ENCODE measurements at places on chromosomes 3 and 15. TPM values are rescaled to one million over a fixed set of nuclear protein-coding genes. Genes with fewer than 3 reads are reported as not detected.

- no peak overlapping the region for H3K4me3 ChIP-seq
- H3K27ac ChIP-seq, result no peak overlapping the region
- no peaks in the 10 kb centered on the region for H3K27me3 ChIP-seq
- H3K4me1 ChIP-seq, result no peaks in the 10 kb centered on the region
- H3K36me3 ChIP-seq, result no peaks in the 10 kb centered on the region
These were observed 189.8 kb downstream of the SLCO3A1 start for GRCh38 chr15:92043283-92043682.

GRCh38 chr3:102036017-102036416 lies 186.7 kb downstream of the NFKBIZ start:
- peaks cover 2% of the 10 kb centered on the region for H3K4me1 ChIP-seq
- no peaks in the 10 kb centered on the region for H3K36me3 ChIP-seq
- DNase-seq, result no peak
- no peak overlapping the region for H3K27ac ChIP-seq

- peaks cover 4% of the 10 kb centered on the region for H3K4me1 ChIP-seq
- peaks cover 14% of the 10 kb centered on the region for H3K36me3 ChIP-seq
- no peak overlapping the region for H3K27ac ChIP-seq
- no peak overlapping the region for H3K4me3 ChIP-seq
- no peaks in the 10 kb centered on the region for H3K27me3 ChIP-seq
These were observed 4.4 kb upstream of the CXCR6 start for GRCh38 chr3:45938864-45939263.

DNA sequence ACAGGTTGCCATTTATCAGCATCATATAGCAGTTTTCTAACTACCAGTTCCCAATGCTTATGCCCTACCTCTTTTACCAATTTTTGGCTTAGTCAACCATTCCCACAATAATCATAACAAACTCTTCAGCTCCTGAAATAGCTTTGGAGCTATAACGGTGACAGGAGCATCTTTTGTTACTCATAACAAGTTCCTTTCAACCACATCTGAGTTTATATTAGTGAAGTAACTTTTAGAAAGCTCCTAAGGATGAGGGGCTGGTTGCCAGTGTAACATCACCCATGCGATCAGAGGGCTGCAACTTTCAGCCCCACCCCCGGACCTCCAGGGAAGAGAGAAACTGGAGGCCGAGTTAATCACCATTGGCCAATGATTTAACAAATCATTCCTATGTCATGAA lies 495.3 kb upstream of the RASGRP1 start:
- DNase-seq, result peak; percentile 71
- no peaks in the 10 kb centered on the region for H3K27me3 ChIP-seq
- H3K4me3 ChIP-seq, result no peak overlapping the region
- H3K27ac ChIP-seq, result no peak overlapping the region
- no peaks in the 10 kb centered on the region for H3K36me3 ChIP-seq
- peaks cover 5% of the 10 kb centered on the region for H3K4me1 ChIP-seq

DNA sequence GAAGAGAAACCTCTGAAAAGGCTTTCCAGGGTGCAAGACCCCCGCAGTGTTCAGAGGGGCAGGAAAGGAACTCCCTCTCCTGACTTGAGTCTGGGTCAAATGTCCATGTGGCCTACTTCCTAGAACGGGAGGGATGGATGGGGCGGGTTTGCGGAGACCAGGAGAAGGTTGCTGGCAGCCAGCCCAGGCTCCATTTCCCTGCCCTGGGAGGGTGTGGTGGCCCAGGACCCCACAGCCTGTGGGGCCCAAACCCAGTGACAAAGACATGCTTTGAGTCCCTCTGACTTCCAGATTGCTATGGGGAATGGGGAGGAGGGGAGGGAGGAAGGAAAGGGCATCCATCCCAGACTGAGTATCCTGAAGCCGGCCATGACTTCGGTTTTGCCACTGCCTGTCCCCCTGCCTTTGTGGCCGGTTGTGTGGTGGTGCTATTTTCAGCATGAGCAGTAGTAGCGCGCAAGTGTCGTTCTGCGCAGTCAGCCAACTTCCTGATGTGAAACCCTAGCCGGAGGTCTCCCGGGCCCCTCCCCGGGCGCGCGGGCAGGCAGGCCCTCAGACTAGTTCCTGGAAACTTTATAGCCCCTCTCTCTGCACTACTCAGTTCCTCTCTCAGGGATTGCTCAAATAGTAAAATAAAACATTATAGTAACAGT lies 24.4 kb downstream of the MAGEF1 start:
- peaks cover 44% of the 10 kb centered on the region for H3K4me1 ChIP-seq
- no peak for DNase-seq
- no peak overlapping the region for H3K4me3 ChIP-seq

- H3K27me3 ChIP-seq, result peaks cover 26% of the 10 kb centered on the region
- H3K4me1 ChIP-seq, result no peaks in the 10 kb centered on the region
- no peak for DNase-seq
- no peak overlapping the region for H3K27ac ChIP-seq
- no peak overlapping the region for H3K4me3 ChIP-seq
These were observed 72.1 kb upstream of the ETV5 start for GRCh38 chr3:186180891-186181481.

- H3K27ac ChIP-seq, result no peak overlapping the region
- no peaks in the 10 kb centered on the region for H3K36me3 ChIP-seq
- H3K4me3 ChIP-seq, result no peak overlapping the region
- DNase-seq, result peak; percentile 12
These were observed 123.5 kb upstream of the GOLGA6L4 start for GRCh38 chr15:84112025-84112424.

DNA sequence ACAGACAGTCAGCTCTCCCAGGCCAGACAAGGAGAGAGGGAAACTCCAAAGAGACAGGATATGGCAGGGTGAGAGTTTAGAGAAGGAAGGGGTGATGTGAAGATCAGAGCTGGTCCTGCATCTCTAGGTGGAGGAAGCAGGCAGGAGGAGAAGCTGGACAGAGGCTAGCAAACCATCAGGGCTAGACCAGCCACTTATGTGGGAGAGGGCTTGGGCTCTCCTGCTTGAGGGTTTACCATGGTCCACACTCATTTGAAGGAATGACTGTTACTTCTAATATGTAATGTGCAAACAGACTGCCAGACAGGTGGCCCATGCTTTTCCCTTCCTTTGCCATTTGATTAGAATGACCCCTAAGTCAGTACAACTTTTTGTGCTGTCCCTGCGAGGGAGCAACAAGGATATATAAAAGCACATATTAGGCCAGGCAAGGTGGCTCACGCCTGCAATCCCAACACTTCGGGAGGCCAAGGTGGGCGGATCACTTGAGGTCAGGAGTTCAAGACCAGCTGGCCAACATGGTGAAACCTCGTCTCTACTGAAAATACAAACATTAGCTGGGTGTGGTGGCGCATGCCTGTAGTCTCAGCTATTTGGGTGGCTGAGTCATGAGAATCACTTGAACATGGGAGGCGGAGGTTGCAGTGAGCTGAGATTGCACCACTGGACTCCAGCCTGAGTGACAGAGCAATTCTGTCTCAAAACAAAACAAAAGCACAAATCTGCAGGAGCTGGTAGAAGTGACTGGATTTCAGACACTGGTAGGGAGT lies 41.0 kb upstream of the MANF start:
- no peak overlapping the region for H3K27ac ChIP-seq
- no peaks in the 10 kb centered on the region for H3K27me3 ChIP-seq
- no peaks in the 10 kb centered on the region for H3K36me3 ChIP-seq
- DNase-seq, result peak; percentile 78
- peaks cover 24% of the 10 kb centered on the region for H3K4me1 ChIP-seq

DNA sequence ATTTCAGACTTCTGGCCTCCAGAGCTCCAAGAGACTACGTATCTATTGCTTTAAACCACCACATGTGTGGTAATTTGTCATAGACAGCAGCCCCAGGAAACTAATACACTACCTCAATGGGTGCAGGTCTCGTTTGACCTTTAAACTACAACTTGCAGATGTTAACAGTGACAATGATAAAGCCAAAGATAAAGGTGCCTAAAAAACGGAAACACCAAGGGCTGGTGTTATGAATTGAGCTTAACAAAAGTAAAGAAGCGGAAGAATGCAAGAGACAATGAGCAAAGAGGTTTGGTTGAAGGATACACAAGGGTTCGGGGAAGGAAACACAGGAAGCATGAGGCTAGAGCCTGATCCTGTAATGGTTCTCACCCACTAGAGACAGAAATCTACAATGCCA lies 50.8 kb downstream of the RFTN1 start:
- peaks cover 14% of the 10 kb centered on the region for H3K36me3 ChIP-seq
- H3K27ac ChIP-seq, result no peak overlapping the region
- H3K27me3 ChIP-seq, result no peaks in the 10 kb centered on the region
- DNase-seq, result no peak

DNA sequence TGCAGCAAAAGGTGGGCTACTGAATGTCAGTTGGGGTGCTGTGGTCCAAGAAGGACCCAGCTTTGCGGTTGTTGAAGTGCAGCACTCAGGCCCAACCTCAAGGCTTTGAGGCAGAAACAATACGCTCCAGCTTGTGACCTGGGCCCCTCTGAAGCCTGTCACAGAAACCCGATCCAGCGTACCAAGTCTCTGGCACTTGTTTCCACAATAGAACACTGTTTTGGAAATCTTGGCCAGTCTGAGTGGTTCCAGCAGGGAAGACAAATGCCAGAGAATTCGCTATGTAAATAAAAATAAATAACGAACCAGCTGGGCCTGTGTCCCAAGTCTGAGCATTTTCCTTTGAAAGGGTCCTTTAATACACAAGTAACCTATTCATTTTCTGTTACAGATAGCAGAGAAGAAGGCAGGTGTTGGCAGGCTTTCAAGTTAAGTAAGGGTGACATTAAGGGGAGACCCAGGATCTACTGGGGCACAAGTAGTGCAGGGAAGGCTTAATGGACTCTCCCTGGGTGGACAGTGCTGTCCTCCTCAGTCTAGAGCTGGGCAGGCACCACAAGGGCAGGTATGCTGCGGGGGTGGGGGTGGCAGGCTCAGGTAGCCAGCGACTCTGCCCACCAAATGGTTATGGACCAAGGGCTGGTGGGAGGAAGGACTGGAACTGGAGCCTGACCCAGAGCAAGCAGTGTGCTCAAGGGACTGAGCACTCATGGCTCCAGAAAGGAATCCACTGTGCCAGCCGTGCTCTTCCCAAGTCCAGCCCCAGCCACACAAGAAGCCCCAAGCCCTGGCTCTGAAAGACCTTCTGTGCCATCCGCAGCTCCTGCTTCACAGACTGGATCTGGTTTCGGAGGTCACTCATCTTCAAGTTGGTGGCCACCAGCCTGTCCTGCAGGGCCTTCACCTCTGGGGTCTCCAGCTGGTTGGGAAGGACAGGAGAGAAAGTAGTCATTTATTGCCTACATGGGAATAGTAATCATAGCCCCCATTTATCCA lies 26.3 kb downstream of the CCDC13 start:
- no peak overlapping the region for H3K4me3 ChIP-seq
- peaks cover 12% of the 10 kb centered on the region for H3K4me1 ChIP-seq
- H3K27ac ChIP-seq, result no peak overlapping the region
- no peaks in the 10 kb centered on the region for H3K36me3 ChIP-seq

GRCh38 chr3:47243419-47244147 lies 39.0 kb downstream of the KIF9 start:
- no peaks in the 10 kb centered on the region for H3K36me3 ChIP-seq
- DNase-seq, result no peak
- H3K27me3 ChIP-seq, result no peaks in the 10 kb centered on the region
- no peak overlapping the region for H3K4me3 ChIP-seq
- no peaks in the 10 kb centered on the region for H3K4me1 ChIP-seq

DNA sequence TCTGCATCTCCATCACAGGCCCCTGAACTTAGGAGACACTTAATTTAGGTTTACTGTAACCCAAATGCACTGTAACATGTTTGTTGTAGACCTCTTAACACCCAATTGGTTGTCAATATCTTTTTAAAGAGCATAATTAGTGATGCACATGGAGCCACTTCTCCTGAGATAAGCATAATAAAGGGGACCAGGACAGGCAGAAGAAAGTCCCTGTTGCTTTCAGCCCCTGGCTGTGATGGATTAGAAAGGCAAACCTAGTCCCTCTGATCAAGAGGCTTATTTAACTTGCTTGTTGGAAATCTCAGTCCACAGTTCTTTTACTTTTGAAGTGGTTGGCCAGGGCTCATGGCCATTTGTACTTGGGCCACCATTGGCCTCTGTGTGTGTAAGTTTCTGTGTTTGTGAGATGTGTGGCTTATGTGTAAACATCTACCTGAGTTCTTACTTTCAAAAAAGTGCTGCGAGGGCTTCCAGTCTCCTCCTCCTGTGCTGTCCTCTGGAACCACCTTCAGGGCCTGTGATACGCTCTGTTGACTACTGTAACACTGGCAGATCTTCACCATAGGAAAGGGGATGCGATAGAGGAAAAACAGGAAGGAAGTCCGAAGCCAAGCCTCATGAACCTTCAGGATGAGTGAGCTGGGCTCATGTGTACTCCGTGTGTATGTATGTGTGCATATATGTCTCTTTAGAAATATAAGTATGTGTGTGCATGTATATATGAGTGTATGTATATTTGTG lies 136.2 kb downstream of the EPHB1 start:
- no peak overlapping the region for H3K4me3 ChIP-seq
- H3K27me3 ChIP-seq, result no peaks in the 10 kb centered on the region
- H3K27ac ChIP-seq, result no peak overlapping the region
- DNase-seq, result no peak

- H3K27me3 ChIP-seq, result no peaks in the 10 kb centered on the region
- H3K4me3 ChIP-seq, result no peak overlapping the region
- no peak overlapping the region for H3K27ac ChIP-seq
- no peaks in the 10 kb centered on the region for H3K36me3 ChIP-seq
- peak; percentile 15 for DNase-seq
These were observed 181.9 kb upstream of the UBE2E1 start for GRCh38 chr3:23623844-23624243.

DNA sequence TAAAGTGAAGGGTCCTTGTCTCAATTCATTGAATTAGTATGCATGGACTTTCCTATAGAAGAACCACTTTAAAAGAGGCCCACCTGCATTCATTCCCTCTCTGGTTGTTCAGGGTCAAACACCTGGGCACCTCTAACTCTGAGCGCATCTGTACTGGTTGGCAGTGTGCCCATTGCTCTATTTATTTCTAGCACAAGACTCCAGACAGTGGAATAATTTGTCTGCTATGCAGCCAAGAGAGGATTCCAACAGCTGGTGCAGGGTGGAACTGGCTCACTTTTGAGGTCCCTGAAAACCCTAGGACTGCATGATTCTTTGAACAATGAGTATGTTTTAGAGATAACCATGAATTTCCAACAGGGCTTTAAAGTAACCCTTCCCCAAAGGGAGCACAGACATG lies 57.9 kb downstream of the CCDC33 start:
- H3K27me3 ChIP-seq, result peaks cover 29% of the 10 kb centered on the region
- no peak for DNase-seq
- no peak overlapping the region for H3K27ac ChIP-seq
- H3K36me3 ChIP-seq, result no peaks in the 10 kb centered on the region

- no peaks in the 10 kb centered on the region for H3K36me3 ChIP-seq
- H3K4me3 ChIP-seq, result no peak overlapping the region
- H3K27ac ChIP-seq, result no peak overlapping the region
- DNase-seq, result peak; percentile 84
- no peaks in the 10 kb centered on the region for H3K27me3 ChIP-seq
These were observed 68.5 kb downstream of the TMCO5A start for GRCh38 chr15:38002883-38003477.

OXTR gene
- 56.1 TPM for total RNA-seq

HIGD2B gene
- not detected for total RNA-seq

MASP1 gene
- total RNA-seq, result 13.1 TPM

GRAMD2A gene
- total RNA-seq, result under 0.01 TPM

PAK6 gene
- not detected for total RNA-seq

All from IMR-90 (cell line).